ENCODE measurements at places on chromosomes 3 and 15.

- no peak for DNase-seq
These were observed 216.3 kb upstream of the LRTM1 start for GRCh38 chr3:55144015-55144673.

GRCh38 chr15:31434588-31435260, 108.1 kb downstream of the KLF13 start:
- no peak for DNase-seq

- DNase-seq = no peak
These were observed 128.6 kb downstream of the ERC2 start for GRCh38 chr3:56339671-56340070.

DNA sequence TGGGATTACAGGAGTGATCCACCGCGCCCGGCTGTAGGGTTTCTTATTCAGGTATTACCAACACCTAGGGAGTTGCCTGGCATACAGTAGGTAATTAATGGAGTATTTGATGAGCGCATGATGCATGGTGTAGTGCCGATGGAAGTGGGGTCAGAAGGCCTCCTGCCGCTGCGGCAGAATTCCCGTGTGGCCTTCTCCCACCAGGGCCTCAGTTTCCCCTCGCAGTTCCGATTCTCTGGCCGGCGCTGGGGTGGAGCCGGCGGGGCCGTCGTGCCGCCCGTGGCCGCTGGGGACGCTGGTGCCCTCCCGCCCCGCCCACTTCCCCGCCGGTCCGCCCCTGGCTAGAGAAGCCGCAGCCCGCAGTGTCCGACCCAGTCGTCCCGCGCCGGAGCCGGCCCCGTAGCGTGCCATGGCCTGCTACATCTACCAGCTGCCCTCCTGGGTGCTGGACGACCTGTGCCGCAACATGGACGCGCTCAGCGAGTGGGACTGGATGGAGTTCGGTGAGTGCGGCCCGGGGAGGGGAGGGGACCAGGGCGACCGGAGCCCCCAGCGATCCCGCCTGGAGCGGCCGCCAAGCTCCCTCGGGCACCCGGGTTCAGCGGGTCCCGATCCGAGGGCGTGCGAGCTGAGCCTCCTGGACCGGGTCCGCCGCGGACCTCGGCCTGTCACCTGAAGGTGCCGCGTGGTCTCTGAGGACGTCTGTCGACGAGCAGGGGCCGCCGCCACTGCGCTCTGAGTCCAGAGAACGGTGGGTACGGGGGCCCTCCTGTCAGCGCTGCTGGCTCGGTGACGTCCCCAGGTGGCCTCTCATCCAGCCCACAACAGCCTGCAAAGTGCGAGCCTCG, at the start of gene IRAK2:
Gene IRAK2 (plus strand): TSS at position 374 of the 848 bp plus-strand sequence. CDS start 36 bp downstream, at position 410.
- peak; percentile 73 for DNase-seq

GRCh38 chr3:56379723-56380287, 88.5 kb downstream of the ERC2 start:
- DNase-seq = peak; percentile 34

DNA sequence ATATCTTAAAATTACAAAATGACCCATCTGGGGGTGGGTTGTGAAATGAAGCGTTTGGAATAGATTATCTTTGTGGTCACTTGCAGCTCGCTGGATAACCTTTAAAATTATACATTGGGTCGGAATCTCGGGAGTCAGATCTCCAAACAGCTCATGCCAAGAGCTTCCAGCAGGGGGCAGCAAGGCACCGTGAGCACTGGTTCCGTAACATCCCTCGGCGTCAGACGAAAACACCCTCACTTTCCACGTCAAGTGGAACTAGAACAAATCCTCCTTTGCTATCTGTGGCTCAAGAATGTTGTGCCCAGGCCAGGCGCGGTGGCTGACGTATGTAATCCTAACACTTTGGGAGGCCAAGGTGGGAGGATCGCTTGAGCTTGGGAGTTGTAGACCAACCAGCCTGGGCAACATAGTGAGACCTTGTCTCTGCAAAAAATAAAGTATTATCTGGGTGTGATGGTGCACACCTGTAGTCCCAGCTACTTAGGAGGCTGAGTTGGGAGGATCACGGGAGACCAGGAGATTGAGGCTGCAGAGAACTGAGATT, 31.1 kb downstream of the UMPS start:
- peak; percentile 94 for DNase-seq

GRCh38 chr3:5458526-5458925, 271.0 kb downstream of the EDEM1 start:
- DNase-seq = no peak

- no peak for DNase-seq
These were observed 89.3 kb downstream of the WNT7A start for GRCh38 chr3:13790376-13791197.

DNA sequence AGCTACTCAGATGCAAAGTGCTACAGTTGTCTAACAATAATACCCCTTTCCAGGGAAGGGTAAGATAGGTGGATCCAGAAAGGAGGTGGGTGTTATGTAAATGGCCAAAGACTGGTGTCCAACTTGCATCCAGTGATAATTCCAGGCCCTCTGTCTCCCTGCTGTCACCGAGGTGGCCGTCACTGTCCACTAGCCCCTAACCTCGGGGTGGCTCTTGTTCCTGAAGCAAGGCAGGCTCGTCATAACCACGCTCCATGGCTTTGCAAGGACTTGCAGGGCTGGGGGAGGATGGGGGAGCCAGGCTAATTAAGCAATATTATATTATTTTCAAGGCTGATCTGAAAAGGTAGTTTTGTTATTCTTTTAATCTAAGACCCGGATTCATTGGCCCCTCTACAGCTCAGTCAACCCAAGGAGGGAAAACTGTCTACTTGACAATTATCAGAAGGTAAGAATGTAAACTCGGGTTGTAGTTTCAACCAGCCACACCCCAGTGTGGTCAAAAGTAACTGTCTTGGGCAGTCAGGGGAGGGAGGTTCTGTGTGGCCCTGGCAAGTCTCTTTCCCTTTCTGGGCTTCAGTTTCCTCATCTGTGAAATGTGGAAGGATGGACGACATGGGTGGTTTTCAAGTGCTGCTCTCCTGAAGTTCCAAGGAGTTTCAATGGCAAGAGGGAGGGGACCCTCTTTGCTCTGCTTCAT, 220.1 kb upstream of the BHLHE40 start:
- DNase-seq = no peak

GRCh38 chr3:128081226-128081625, 29.0 kb downstream of the SEC61A1 start:
- DNase-seq = no peak

DNA sequence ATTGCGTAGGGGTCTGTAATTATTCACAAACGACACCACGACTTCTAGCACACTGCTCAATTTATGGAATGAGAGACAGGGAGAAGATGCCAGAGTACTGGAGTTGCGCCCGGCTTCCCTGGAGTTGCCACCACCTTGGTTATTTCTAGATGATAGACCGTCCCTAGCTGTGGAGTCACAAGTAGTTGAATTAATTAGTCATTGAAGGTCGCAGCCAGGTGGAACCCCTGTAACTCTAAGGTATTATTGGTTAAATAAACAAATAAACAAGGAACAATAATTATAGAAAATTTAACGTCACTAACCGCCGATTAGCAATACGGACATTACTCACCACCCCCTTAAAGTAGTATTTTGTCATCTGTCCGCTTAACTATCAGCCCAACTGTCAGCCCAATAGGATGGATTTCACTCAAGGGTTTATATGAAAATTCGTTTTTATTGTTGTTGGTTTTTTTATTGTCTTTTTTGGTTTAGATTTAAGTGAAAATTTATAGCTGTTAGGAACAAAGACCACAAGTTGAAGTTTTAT, 911 bp upstream of the AZI2 start:
- no peak for DNase-seq

GRCh38 chr3:161770484-161771386, 274.1 kb downstream of the OTOL1 start:
- no peak for DNase-seq

DNA sequence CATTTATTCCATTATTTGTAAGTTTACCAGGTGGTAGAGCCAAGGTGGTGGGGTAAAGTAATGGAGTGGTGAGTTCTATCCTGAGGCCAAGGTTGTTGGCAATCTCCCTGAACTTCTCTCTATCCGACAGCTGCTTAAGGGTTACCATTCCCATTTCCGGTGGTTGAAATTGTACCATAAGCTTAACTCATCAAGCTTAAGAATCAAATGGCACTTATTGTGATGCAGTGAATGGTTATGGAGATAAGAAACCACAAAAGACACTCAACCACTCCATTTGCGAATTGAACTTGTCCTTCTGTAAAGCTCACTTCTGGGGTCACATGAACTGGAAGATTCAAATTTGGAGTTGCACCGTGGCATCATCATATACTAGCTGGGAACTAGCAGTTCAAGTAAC, 287.4 kb upstream of the SLCO3A1 start:
- no peak for DNase-seq

- peak; percentile 39 for DNase-seq
These were observed 243.6 kb upstream of the LYSMD4 start for GRCh38 chr15:99976811-99977271.
